Fibroblast of skin of right biceps (primary cell): ENCODE measurements at places on chromosomes 2 and 18.

DNA sequence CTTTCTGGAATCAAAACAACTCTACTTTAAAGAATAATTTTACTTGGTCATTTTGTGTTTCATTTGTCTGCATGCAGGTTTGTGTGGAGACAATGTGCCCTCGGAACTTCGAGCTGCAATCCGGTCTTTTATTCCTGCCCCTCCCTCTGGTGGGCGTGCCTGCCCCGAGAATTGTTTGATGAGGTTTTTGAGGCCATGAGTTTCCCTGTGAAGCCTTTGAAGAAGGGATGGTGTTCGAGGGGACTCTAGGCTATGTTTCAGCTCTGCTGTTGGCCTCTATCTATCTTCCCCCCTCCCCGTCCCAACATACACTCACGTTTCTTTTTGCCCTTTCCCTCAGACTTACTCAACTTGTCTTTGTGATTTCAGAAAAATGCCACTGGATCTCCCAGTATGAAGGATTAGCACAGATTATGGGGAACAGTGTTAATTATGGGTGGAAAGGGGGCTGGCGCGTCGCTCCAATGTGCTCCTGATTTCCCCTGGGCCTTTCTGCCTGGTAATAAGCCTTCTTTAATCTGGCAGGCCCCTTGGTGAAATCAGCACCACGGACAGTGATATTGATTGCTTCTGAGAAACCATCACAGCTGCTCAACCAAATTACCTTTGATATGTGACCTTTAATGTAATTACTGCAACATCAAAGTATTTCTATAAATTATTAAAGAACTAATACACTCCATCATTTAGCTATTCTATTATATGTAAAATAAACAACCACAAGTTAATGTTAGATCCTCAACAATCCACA is 82.2 kb downstream of the CELF4 start:
- peak; percentile 23 for DNase-seq

DNA sequence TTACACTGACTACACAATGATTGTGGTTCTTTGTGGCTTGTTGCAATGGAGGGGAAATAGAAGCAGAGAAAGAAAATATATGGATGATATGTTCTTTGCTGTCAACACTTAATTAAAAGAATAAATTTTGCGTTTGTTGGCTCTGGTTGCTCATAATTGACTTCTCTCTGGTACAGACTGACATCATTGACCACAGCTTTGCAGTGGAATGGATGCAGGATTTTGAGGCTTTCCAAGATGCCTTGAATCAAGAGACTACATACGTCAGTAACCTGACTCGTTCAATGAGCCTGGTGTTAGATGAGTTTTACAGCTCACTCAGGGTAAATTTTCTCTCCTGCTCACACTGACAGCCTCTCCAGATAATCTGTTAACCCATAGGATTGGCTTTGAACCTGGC is 9.9 kb downstream of the GPN1 start:
- DNase-seq = peak; percentile 95

DNA sequence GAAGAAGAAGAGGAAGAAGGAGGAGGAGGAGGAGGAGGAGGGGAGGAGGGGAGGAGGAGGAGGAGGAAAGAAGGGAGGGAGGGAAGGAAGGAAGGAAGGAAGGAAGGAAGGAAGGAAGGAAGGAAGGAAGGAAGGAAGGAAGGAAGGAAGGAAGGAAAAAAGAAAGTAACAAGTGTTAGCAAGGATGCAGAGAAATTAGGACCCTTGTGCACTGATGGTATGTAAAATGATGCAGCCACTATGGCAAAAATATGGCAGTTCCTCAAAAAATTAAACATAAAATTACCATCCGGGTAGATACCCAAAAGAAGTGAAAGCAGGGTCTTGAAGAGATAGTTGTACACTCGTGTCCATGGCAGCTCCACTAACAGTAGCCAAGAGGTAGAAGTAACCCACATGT is 67.4 kb downstream of the DYM start:
- no peak for DNase-seq

- peak; percentile 95 for DNase-seq
These were observed 31.6 kb upstream of the CASP10 start for GRCh38 chr2:201151127-201151981.

GRCh38 chr2:187545238-187545751 is 8.9 kb downstream of the TFPI start:
- DNase-seq = peak; percentile 22

DNA sequence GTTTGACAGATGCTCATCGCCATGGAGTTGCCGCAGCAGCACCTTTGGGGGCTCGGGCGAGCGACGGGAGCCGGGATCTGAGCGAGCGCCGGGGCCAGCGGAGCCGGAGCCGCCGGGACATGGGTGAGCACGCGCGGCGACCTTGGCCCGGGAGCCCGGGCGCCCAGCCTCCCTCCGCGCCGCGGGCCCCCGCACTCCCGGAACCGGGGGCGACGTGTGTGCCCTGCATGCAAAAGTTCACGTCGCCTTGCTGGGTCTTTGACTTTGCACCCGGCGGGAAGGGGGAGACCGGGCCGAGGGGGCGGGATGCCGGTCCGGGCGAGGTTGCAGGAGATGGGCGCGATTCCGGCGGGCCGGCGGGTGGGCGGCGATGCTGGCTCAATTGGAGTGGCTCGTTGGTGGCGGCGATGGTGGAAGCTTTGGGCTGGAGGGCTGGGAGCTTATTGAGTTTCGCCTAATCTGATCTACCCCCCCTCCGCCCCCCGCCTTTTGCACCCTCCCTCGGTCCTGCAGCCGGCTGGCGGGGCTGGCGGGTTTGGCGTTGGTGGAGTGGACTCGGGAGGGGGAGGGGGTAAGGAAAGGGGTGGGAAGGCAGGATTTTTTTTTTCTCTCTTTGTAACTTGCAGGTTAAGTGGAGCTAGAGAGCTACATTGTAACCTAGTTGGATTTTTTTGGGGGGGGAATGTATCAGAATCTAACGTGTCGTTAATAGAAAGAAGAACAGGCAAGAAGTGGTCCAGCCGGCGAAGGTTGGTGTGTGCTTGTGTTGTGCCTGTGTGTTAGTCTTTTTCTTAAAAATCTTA is at the start of gene SETBP1:
TSS of gene SETBP1 (plus strand) at position 616 of the 803 bp plus-strand sequence. CDS start 20,459 bp downstream, outside the sequence.
- peak; percentile 73 for DNase-seq

- DNase-seq = peak; percentile 49
These were observed 14.9 kb upstream of the CNNM3 start for GRCh38 chr2:96801005-96801785.

- no peak for DNase-seq
These were observed 517.0 kb upstream of the KLHL29 start for GRCh38 chr2:22867973-22868372.

GRCh38 chr2:45822272-45822630 is 170.8 kb downstream of the PRKCE start:
- no peak for DNase-seq

- no peak for DNase-seq
These were observed 16.2 kb downstream of the SETBP1 start for GRCh38 chr18:44696892-44697291.

- peak; percentile 67 for DNase-seq
These were observed 60.1 kb downstream of the EVA1A start for GRCh38 chr2:75500633-75501032.

- DNase-seq = no peak
These were observed 925.7 kb downstream of the EPHA4 start for GRCh38 chr2:220646424-220646823.

DNA sequence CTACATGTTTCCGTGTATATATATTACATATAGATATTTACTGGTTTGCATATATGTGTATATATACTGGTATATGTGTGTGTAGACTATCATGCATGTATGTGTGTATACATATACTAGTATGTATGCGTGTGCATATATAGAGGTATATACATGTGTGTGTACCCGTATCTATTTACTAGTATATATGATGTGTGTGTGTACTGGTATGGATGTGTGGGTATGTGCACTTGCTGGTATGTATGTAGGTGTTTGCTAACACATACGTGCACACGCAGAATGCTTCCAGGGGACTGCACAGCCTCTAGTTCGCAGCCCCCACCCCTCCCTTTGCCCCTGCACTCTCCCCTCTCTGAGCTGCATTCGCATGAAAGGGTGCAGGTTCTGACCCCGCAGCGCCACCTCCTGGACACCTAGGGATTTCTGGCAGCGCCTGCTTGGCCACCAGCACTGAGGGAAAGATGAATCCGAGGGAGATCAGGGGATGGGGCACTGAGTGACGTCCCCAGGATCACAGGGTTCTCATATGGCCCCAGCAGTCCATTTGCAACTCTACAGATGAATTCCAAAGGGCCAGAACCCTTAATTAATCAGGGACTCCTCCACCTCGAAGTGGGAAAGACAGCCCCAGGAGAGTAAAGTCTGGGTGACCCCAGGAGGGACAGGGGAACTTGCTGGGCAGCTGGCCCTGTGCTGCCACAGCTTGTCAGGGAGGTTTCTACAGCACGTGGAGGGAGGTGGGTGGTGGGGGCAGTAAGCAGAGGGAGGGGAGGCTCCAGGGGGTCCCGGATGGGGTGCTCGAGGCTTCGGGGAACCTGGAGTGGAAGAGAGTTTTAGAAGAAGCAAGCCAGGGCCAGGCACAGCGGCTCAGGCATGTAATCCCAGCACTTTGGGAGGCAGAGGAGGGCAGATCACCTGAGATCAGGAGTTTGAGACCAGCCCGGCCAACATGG is 66.8 kb upstream of the ASAP2 start:
- DNase-seq = peak; percentile 56

GRCh38 chr2:69386360-69386759 is 667 bp downstream of the GFPT1 start:
- DNase-seq = no peak

DNA sequence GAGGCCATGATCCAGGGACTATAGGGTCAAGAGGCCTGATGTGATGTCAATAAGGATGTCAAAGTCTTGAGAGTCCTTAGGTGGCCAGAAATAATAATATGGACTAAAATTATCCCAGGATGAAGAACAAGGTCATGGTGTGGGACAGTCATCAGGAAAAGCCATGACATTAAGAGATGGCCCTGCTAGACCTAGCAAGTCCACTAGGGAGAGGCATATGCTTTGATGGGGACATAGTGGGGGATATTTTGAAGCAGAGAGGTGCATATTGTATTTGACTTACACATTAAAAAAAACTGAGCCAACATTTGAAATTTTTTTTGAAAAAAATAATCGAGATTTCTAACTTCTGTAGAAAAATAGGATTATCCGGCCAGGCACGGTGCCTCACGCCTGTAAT is 53.3 kb upstream of the CXCR4 start:
- DNase-seq = no peak

DNA sequence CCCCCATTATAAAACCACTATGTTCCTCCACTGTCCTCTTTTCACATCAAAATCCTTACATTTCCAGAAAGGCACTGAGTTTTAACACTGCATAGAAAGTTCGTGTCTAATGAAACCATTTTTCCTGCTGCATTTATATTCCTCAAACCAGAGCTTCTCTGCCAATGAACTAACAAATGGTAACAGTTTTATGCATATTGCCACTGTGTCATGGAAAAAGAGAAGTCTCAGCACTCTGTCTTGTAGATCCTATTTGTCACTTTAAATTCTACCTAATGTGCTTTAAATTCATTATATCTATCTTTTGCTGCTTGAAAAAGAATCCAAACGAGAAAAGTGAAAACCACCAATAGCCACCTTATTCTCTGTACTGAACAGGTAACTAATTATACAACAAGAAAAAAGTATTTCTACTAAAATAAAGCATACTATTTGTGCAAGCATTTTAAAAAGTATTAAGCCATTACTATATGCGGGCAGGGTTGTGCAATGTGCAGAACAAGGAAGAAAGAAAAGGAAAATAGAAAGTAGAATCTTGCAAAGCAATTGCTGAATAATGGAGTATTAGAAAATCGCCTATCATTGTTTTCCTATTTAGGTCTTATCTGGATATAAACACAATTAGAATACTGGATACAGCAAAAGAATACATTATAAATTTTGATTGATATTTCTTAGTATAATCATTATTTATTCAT is 328.9 kb downstream of the ZEB2 start:
- no peak for DNase-seq

GRCh38 chr18:37508207-37508606 is 57.4 kb downstream of the CELF4 start:
- no peak for DNase-seq

- DNase-seq = peak; percentile 43
These were observed 63.9 kb downstream of the GYPC start for GRCh38 chr2:126719833-126720351.

DNA sequence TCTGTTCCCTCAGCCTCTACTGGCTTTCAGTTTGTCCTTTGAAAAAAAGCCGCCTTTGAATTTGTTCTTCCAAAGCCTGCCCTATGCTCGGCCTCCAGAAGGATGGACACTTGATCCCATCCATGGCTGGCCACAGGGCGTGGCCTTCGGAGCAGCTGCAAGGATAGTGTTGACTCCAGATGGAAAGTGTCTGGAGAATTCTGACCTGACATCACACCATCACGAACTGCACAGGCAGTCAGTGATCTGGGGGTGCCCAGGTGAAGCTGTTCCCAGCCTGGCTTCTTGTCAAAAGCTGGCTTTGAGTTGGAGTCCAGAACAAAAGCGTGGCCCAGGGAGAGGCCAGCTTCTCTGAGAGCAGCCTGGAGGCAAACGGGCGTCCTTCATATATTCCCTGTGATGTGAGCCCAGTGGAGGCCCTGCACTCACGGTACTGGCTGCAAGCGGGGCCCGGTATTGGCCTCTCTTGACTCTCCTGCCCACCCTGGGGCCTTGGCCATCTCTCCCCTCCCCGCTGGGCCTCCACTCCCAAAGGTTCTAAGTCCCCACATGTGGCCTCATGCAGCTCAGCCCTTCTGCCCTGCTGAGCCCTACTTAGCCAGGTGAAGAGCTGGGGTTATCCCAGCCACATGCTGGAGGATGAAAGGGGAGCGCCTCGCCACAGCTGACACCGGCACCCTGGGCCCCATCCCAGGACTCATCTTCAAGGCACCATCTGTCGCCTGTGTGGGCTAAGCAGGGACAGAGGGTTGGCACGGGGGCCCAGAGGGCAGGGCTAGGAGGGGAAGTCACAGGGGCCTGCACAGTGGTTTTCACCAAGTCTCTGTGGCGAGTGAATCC is 20.4 kb upstream of the ATOH8 start:
- no peak for DNase-seq

GRCh38 chr2:168156661-168157060 is 90.7 kb downstream of the STK39 start:
- peak; percentile 64 for DNase-seq

- DNase-seq = peak; percentile 27
These were observed 141.9 kb downstream of the LCLAT1 start for GRCh38 chr2:30588994-30589393.

DNA sequence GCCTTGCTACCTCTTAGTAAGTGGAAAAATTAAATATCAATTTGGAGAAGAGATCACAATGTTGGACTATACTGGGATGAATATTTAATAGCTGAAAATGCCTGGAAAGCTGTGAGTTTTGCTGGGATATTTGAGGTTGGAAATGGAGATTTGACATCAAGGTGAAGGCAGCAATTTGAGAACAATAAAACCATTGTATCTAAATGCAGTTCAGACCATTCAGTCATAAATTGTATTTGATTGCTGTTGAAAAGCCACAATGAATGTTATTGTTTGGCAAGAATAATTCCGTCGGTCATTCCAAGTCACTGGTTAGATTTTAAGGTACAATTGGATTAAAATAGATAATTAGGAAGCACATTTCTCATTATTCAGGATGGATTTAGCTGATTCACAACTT is 325.6 kb downstream of the HRH4 start:
- DNase-seq = no peak
